Stimulated activated CD8-positive, alpha-beta memory T cell treated with anti-CD3 and anti-CD28 coated beads, Interleukin-4, amount 100 ng/mL, for 48 hours (primary cell): ENCODE measurements at places on chromosomes 2 and 18.
A peak's percentile ranks its signal among the peaks of the same experiment; 100 is the strongest.

DNA sequence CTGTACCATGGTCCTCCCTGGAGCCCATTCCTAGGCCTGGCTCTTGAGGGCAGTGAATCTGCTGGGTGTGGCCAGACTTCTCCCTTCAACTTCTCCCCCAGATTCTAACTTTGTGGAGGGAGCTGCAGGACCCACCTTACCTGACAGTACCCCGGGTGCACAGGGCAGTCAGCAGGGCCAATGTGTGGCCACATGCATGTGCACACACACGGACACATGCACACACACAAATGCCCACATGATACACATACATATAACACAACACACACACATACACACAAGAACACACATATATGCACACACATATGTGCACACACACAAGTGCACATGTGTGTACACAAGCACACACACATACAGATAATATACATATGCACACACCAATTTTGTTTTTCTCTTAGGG is 300.0 kb upstream of the HS6ST1 start:
- no peak for DNase-seq

- DNase-seq = no peak
These were observed 31.2 kb upstream of the MYO3B start for GRCh38 chr2:170146784-170147183.

GRCh38 chr18:76643199-76643598 is 148.2 kb upstream of the ZNF516 start:
- no peak for DNase-seq

DNA sequence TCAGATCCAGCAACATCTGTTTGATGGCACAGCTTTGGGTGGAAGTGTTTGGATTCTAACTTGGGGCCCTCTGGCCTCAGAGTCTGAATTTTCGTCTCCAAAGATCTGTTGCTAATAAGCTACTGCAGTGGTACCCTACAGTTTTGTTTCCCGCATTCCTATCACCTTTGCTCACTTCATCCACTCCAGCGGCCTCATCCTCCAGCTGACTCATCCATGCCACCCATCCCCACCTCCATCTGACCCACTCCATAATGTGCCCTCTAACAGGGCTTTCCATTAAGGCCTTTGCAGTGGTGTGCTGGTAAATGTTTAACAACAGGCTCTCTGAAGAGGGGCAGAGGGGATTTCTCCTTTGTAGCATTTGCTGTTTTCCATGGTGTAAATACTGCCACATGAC is 225.5 kb downstream of the TGIF1 start:
- DNase-seq = no peak

DNA sequence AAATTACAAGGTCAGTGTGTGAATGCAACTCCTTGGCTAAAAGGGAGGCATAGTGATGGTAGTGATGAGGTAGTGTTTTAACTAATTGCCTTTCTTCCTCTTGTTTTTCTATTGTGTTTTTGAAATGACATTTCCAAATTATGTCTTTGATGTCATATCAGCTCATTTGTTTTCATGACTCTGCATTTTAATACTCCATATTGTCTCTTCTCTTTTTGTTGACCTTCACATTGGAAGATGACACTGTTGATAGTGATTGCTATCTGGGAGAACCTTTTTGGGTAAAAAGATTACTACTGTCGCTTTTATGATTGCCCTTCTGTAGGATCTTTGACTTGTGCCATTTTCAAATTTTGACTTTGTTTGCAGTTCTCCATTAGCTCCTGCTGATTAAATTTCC is 3.0 kb downstream of the GIGYF2 start:
- DNase-seq = no peak

- no peak for DNase-seq
These were observed 66.0 kb upstream of the HDAC4 start for GRCh38 chr2:239466755-239467271.

DNA sequence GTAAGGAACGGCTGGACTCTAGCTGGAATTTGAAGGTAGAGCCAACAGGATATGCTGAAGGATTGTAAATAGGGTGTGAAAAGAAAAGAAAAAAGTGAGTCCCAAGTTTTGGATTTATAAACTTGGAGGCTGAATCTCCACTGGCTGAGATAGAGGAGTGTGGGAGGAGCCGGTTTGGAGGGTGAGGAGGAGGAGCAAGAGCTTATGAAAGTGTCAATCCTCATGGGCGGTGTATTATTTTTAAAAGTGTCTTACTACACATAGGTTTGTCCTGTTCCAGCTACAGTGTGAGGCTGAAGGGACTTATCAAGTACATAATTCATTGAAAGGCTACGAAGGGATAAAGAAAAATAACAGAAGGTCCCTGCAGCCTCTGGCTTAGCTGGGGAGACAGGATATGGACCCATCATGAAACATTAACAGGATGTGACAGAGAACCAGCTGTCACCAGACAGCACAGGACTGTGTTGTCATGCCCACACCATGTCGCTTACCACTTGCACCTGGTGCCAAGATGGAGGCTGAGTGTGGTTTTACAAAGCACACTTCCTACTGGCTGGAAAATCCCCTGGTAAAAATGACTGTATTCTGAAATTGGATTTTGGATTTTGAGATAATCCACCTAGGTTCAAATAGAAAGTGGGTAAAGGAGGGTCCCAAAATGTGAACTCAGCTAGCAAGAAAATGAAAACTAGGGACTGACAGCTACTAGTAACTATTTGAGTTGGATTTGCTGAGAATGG is 2.5 kb upstream of the MREG start:
- peak; percentile 61 for DNase-seq

GRCh38 chr2:151771599-151772358 is 37.5 kb upstream of the NEB start:
- no peak for DNase-seq

- no peak for DNase-seq
These were observed 58.8 kb downstream of the RPL37A start for GRCh38 chr2:216557413-216557812.

DNA sequence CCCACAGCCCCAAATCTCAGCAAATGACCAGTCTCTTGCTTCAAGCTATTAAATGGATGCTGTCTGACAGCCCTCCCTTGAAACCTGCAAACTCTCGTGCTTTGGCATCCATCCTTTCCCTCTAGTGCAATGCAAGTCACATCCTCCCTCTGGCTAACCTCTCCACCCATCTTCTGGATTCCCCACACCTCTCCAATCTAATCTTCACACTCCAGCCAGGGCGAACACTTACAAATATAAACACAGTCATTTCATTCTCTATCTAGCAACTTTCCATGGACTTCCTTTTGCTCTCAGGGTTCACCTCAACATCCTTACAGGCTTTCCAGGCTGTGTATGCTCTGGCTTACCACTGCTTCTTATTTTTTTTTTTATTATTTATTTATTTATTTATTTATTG is 10.1 kb upstream of the NARS1 start:
- DNase-seq = no peak

GRCh38 chr18:78740876-78741275 is 238.7 kb upstream of the SALL3 start:
- no peak for DNase-seq

- no peak for DNase-seq
These were observed 160.6 kb downstream of the DTNA start for GRCh38 chr18:34870555-34871310.

DNA sequence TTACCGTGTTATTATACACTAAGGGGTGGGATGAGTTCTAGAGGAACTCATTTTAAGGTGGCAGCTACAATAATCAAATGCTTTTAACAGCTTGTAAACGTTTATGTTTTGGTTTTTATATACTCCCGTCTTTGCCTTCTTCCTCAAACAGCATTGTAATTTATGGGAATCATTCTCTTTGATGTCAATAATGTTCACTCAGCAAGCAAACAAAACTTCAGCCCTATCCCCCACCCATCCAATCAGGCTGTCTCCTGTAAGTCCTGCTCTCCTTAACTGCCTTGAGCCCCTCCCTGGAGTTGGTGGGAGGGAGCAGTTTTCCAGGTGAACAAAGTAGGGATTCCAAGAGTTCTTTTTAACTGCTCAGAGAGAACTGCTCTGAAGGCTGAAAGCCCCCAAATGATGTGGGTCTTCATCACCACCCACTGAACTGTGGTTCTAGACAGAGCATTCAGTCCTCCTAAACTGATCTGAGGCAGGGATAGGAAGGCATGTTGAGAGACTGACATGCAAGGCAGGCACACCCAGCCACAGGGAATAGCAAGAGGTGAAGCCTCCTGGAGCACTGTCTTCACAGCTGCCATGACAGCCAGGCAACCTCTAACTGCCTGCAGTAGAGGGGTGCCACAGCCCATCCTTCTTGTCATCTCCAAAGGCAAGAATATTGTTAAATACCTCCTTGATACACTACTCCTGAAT is 17.5 kb downstream of the MYO5B start:
- no peak for DNase-seq

GRCh38 chr2:75709297-75709696 is 1.4 kb downstream of the GCFC2 start:
- DNase-seq = no peak

DNA sequence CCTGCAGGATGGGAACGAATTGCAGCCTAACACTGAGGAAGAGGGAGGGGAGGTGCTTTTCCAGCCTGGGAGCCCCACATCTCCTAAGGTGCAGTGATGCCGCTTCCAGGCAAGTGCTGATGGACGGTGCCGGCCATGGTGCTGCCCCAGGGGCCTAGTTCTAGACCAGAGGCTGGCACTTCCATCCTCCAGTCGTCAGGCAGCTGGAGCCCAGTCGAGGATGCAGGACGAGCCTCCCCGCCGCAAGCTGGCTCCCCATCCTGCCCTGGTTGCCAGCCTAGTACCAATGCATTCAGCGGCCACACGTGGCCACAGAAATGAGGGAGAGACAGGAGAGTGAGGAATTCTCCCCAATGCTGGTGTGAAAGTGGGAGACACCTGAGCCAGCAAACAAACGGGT is 413.5 kb downstream of the ZNF516 start:
- DNase-seq = no peak

- no peak for DNase-seq
These were observed 15.1 kb downstream of the LMAN1 start for GRCh38 chr18:59343926-59344325.

DNA sequence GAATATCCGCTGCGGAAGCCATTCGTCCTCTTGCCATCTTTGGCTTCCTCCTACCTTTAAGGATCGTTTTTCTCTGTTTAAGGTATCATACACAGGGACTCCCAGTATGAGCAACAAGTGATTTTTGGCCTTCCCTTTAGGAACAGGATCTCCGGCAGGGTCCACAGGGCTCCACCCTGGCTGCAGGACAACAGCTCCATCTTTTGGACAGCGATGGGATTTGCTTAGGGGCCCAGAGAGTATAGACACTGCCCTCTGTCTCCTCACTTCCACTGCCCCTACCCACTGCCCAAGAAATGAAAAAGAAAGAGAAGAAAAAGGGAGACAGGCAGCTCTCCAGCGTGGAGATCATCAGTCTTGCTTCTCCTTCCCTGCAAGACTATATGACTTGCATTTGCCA is 224.5 kb downstream of the UXS1 start:
- peak; percentile 42 for DNase-seq

- no peak for DNase-seq
These were observed 14.6 kb upstream of the DNAJC27 start for GRCh38 chr2:24986372-24986771.

GRCh38 chr2:128782411-128783192 is 463.9 kb upstream of the HS6ST1 start:
- no peak for DNase-seq

DNA sequence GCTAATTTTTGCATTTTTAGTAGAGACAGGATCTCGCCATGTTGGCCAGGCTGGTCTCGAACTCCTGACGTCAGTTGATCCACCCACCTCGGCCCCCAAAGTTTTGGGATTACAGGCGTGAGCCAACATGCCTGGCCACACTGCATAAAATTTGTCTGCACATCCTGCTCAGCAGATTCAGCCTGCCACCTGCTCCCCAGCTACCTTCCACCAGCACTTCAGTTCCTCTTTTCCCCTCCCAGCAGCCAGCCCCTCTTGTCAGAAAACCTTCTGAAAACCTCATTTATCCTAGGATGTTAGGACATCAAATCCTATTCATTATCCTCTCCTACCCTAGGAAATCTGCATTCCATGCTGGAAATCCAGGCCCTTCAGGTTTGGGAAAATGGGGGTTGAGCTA is 99.4 kb upstream of the STPG4 start:
- no peak for DNase-seq
